ENCODE measurements at places on chromosomes 1 and 21.

GRCh38 chr1:201072922-201073321 lies 39.3 kb downstream of the CACNA1S start:
- no peak for DNase-seq

- DNase-seq, result peak; percentile 74
Observed at GRCh38 chr1:7810395-7810794, 26.3 kb downstream of the PER3 start.

DNA sequence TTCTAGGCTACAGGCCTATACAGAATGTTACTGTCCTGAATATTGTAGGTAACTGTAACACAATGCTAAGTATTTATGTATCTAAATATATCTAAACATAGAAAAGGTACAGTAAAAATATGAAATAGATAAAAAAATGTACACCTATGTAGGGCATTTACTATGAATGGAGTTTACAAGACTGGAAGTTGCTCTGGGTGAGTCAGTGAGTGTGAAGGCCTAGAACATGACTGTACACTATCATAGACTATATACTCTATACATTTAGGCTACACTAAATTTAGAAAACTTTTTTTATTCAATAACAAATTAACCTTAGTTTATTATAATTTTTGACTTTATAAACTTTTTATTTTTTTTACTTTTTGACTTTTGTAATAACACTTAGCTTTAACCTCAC lies 136.9 kb downstream of the DUSP10 start:
- DNase-seq, result no peak

DNA sequence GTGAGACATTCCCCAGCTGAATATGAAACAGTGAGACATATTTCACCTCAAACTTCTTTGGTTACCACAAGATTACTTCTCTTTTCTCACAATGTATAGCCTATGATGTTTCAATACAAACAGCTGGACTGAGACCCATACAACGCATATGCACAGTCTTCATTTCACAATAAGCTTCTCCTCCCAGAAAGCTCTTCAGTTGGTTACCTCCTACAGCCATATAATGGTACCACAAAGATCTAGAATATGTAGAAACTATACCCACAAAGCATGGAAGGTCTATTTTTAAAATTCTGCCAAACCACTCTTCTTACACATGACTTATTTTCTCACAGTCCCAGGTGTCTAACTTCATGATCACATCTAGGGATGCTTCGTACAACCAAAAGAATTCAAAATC lies 70.8 kb downstream of the JAK1 start:
- no peak for DNase-seq

GRCh38 chr1:151486557-151486956 lies 24.6 kb upstream of the CGN start:
- no peak for DNase-seq

- no peak for DNase-seq
Observed at GRCh38 chr1:61936839-61937238, 194.6 kb downstream of the PATJ start.

DNA sequence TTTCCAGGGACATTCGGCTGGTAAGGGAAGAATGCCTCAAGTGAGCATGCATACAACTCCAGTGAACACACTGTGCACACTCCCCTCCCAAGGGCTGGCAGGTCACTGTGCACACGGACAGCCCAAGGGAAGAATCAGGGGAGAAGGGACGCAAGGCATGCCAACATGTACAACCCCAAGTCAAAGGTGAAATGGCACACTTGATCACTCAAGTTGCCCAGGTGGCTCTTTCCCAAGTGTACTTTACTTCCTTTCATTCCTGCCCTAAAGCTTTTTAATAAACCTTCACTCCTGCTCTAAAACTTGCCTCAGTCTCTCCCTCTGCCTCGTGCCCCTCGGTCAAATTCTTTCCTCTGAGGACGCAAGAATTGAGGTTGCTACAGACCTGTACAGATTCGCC lies 13.5 kb upstream of the SLC1A7 start:
- no peak for DNase-seq

DNA sequence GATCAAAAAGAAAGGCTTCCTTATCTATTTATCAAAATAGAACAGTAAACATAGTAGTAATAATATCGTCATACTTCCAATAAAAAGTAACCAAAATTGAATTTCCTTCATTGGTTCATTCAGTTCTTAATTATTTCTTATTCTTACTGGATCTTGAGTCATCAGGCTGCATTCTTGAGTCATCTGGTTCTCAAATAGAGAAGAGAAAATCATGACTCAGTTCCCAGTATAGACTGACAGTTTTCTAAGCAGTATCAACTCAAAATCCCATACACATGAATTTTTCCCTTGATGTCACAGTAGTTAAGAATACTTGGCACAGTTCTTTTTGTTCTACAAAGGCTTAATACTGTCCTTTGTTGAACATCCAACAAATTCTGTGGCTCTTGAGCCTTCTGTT lies 626.9 kb upstream of the ADGRL4 start:
- DNase-seq, result peak; percentile 0

DNA sequence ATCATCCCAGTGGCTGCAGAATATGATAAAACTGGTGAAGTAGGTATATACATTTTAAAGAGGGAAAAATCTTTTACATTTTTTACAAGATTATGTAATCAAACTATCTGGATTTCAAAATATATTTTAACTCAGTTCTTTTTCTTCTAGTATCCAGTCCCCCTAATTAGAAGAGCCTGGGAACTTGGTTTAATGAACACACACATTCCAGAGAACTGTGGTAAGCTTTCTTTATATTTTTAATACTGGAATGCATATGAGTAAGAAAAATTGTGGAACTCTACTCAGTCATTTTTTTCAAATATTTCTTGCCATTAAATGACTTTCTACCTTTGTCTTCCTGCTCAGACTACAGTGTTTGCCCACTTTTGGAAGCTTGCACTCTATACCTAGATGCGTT lies 8.2 kb downstream of the ACADM start:
- no peak for DNase-seq

DNA sequence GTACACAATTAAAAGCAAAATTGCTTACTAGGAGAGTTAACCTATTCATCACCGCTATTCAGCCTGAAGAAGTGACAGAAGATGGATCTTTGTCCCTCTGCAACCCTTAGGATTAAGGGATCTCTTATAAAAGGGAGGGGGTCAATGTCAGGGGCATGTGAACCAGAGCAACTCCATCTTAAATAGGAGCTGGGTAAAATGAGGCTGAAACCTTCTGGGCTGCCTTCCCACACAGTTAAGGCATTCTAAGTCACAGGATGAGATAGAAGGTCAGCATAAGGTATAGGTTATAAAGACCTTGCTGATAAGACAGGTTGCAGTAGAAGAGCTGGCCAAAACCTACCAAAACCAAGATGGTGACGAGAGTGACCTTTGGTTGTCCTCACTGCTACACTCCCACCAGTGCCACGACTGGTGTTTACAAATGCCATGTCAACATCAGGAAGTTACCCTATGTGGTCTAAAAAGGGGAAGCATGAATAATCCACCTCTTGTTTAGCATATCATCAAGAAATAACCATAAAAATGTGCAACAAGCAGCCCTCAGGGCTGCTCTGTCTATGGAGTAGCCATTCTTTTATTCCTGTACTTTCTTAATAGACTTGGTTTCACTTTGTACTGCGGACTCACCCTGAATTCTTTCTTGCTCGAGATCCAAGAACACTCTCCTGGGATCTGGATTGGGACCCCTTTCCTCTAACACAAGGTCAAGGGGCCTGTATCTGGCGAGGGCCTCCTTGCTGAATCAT lies 35.3 kb upstream of the NEK2 start:
- DNase-seq, result no peak

DNA sequence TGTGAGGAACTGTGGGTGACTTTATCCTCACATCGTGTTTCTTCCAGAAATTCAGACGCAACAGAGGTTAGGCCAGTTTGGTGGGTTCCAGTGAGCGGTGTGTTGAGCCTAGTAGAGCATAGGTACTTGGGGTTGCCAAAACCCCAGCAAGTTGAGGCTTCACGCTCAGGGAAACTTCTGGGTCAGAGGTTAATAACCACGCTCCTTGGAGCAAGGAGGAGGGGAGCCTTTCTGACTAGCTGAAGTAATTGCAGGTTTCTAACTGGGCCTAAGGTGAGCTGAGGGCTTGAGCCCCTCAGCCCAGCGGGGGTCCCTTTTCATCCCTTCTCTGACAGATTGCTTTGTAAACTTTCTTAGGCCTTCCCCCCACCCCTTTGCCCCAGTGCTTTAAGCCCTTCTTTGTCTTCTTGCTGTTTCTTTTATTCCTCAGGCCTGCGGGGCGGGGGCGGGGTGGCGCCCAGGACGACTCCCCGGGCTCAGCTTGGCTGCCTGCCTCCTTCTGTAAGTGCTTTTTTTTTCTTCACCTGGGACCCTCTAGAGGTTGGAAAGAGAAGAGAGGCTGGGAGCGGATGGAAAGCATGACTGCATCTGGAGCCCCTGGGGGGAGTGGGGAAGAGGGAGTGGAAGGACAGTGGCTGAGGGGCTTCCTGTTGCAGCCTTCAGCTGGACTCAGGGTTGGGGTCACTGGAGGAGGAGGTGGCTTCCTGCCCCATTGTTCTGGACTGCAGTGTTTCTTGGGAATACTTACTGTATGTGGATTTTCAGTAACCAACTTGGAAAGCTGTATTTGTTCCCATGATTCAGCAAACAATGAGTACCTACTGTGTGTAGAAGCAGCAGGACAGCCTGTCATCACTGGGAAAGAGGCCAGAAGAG lies 1.3 kb upstream of the ZNF436 start:
- no peak for DNase-seq

DNA sequence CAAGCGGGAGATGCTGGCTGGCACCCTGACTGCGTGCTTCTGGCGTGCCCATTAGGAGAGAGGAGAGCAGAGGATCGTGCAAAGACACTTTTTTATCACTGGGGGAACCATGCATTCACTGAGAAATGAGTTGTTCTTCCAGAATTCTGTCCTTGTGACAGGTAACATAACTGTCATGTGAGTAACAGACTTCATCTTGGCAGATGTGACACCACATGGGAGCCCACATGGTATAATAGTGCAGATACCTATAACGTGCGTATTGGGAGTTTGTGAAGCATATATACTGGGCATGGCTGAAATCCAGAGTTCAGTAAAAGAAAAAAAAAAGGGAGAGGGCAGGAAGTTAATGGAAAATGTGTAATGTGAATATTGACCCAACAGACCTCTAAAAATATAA lies 159.6 kb upstream of the BACE2 start:
- DNase-seq, result no peak

DNA sequence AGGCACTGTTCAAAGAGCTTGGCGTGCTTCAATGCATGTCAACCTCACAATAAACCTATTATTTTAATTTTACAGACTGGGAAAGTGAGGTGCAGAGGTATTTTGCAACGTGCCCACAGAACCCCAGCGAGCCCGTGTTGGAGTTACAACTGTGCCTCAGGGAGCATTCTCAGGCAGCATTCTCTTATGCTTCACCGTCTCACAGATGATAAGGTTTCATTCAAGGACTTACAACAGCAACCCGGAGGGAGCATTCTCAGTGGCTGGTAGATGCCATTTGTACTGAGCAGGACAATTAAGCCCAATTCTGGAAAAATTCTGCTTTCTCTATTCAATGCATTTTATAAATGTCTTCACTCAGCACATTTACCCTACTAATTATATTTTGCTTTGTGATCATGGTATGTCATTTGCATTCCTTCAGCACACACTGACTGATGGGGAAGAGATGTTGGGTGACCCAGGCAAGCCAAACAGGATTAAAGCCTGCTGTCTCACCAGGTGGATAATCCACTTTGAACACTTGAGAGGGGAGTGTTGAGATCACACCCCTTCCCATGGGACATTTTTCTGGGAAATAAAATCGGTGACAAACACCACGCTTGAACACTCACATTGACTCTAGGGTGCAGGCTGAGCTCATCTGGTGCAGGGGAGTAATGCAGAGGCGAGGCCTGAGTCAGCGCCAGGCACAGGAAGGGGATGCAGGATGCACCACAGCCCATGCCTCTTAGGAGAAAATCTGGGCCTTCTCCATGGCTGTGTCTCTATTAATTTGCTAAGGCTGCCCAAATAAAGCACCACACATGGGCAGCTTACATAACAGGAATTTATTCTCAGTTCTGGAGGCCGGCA lies 113.9 kb downstream of the CLIC6 start:
- DNase-seq, result no peak

DNA sequence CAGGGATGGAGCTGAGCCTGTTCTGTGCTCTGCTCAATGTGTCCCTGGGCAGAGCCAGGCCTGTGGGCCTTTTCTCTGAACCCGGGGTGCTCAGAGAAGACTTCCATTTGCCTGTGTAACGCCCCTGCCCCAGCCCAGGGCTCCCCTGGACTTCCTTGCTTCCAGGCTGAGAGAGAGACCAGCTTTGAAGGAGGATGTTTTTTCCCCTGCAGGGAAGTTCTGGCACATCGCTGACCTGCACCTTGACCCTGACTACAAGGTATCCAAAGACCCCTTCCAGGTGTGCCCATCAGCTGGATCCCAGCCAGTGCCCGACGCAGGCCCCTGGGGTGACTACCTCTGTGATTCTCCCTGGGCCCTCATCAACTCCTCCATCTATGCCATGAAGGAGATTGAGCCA lies 10.2 kb downstream of the SMPDL3B start:
- no peak for DNase-seq

DNA sequence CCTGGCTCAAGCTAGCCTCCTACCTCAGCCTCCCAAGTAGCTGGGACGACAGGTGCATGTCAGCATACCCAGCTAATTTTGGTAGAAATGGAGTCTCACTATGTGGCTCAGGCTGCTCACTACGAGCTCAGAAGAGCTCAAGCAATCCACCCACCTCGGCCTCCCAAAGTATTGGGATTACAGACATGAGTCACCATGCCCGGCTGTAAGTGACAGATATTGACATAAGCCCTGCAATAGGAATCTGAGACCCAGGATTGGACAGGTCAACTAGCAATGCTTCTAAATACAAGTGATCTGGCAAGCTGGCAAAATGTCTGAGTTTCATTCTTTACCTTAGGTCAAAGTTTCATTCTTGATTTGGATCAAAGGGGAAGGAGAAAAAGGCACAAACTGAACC lies 40.5 kb upstream of the H6PD start:
- no peak for DNase-seq

All from epithelial cell of prostate (primary cell).